ENCODE measurements at places on chromosomes 2 and 18. TPM values are rescaled to one million over a fixed set of nuclear protein-coding genes. Genes with fewer than 3 reads are reported as not detected.
A peak's percentile ranks its signal among the peaks of the same experiment; 100 is the strongest.

The PSD4 gene
- 25.0 TPM for total RNA-seq

The OTOF gene
- total RNA-seq, result not detected

The MAP2 gene
- total RNA-seq, result 8.2 TPM

The SPP2 gene
- not detected for total RNA-seq

The FBXO41 gene
- total RNA-seq, result 1.6 TPM

The TTC39C gene
- total RNA-seq, result 16.0 TPM

The ZSWIM2 gene
- not detected for total RNA-seq

The METTL21A gene
- 11.6 TPM for total RNA-seq

The TYMS gene
- 5.5 TPM for total RNA-seq

The LANCL1 gene
- 19.5 TPM for total RNA-seq

The TUBB8B gene
- not detected for total RNA-seq

The PROKR1 gene
- not detected for total RNA-seq

GRCh38 chr2:130831356-130831755, 5.4 kb upstream of the ARHGEF4 start:
- DNase-seq, result no peak

DNA sequence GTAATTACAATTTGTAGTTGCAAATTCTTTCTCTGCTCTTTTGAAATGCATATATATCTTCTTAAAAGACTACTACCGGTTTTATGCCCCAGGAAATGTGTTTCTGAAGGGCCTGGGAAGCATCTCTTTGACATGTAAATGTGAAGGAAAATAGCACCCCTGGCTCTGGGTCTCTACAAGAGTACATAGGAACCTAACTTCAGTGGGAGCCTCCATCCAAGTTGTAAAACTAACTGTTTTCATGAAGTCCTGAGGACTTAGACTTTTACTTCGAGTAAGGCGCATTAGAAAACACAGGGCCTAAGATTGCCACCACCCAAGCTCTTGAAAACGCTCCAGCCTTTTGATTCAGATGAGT, 99.4 kb downstream of the CBLN2 start:
- DNase-seq, result no peak

DNA sequence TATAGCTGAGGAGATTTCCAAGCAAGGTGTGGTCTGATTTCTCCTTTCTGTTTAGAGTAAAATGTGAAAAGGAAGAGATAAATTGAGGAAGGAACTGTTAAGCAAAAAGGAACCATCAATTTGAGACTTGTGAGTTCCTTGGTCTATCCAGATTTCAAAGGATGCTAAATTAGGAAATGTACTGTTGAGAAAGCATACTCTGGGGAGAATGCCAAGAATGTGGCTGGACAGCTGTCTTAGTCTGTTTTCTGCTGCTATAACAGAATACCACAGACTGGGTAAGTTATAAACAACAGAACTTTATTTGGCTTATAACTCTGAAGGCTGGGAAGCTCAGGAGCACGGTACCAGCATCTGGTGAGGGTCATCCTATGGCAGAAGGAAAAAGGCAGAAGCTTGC, 1097.2 kb downstream of the TDRD15 start:
- no peak for DNase-seq

GRCh38 chr2:98892871-98893270, 43.2 kb downstream of the CRACDL start:
- no peak for DNase-seq

GRCh38 chr2:94984964-94985575, 40.4 kb upstream of the MAL start:
- peak; percentile 10 for DNase-seq

DNA sequence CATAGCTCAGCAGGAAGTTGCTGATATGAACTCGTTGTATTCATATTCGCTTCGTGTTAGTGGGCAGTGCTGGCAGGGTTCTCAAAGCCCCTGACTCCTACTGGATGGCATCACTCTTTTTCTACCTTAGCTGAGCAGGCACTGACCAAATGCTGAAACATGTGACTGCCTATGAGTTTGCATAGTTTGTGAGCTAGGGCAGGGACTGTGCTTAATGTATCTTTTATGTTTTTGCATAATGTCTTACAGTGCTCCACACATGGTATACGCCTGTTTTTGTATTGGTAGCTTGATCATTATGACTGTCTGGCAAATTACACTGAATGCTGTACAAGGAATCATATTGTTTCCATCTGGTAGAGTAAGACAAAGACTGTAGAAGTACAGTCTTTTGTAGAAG, 305.3 kb downstream of the PARD3B start:
- DNase-seq, result peak; percentile 25

GRCh38 chr2:179305125-179305524, 40.5 kb upstream of the SESTD1 start:
- no peak for DNase-seq

GRCh38 chr2:221999717-222000116, 299.1 kb downstream of the PAX3 start:
- DNase-seq, result peak; percentile 10

GRCh38 chr2:132623096-132623839, 46.7 kb downstream of the LYPD1 start:
- peak; percentile 44 for DNase-seq

GRCh38 chr2:240997141-240997855, 1.1 kb upstream of the SNED1 start:
- no peak for DNase-seq

DNA sequence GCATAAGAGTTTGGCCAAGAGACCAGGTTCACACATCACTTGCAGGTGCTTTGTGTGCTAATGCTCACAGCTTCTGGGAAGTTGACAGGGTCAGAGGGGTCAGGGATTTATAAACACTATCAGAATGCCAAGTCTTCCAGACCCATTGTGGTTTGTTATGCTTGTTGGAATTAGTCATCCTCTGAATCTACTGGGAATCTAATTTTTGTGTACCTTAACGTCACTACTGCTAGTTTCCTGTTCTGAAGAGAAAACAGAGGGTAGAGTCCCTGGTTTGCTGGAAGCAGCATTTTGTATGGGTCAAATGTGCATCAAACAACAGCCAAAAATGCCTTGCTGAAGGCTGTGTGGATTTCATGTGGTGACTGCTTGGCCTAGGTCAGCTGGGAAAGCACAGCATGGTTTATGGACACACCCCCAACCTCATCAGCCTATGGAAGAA, 33.3 kb downstream of the ANTXR1 start:
- DNase-seq, result peak; percentile 72

- DNase-seq, result no peak
These were observed 31.9 kb upstream of the AFTPH start for GRCh38 chr2:64492272-64492671.

DNA sequence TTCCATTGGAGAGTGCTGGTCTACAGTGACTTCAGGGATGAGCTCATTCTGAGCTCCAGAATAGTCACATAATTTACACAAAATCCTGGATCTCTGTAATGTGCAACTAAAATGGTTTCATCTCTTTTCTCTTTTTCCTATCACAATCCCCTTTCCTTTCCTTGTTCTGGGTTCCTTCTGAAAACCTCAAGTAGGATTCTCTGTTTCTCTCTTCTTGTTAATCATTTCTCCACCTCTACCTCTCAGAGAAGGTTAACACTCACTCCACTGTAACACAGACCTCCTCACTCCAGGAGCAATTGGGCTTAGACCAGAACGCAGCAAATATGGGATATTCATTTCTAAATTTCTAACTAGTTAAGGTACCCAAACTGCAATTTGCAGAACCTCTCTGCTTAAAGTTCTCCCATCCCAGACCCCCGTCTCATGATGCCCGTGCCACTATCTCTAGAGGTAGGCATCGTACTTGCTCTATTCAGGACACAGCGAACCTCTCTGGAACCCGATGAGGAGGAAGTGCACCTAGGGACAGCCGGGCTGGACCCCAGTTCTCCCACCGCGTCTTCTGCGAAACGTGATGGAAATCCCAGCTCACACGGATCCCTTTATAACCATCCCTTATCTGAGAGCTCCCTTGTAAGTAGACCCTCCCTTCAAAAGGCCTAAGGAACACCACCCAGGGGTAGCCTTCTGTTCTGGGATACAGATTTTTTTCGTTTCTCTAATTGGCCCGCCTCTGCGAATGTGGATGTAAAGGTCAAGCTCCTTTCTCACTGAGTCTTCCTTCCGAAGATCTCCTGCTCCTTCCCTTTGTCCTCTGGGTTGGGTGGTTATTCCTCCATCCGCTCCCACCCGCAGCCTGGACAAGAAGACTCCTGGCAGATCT, 1.3 kb downstream of the FOXI3 start:
- no peak for DNase-seq

- DNase-seq, result peak; percentile 54
These were observed 14.2 kb downstream of the SCN9A start for GRCh38 chr2:166361351-166362153.

DNA sequence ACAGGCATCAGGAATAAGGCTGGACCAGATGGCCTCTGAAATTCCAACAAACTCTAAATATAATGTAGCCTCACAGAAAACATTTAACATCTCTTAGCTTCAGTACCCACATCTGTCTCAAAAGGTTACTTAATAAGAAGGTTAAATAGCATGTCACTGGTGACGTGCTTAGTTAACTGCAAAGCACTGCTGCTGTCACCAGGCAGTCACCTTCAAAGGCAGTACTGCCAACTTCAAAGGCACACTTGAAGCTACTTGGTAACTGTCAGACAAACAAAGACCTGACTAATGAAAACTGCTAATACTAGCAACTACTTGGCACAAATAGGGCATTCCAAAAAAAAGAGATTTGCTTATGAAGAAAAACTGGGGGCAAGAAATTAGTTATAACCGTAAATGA, 36.2 kb downstream of the EPG5 start:
- no peak for DNase-seq

- peak; percentile 58 for DNase-seq
These were observed 7.2 kb upstream of the PROC start for GRCh38 chr2:127410871-127411652.

DNA sequence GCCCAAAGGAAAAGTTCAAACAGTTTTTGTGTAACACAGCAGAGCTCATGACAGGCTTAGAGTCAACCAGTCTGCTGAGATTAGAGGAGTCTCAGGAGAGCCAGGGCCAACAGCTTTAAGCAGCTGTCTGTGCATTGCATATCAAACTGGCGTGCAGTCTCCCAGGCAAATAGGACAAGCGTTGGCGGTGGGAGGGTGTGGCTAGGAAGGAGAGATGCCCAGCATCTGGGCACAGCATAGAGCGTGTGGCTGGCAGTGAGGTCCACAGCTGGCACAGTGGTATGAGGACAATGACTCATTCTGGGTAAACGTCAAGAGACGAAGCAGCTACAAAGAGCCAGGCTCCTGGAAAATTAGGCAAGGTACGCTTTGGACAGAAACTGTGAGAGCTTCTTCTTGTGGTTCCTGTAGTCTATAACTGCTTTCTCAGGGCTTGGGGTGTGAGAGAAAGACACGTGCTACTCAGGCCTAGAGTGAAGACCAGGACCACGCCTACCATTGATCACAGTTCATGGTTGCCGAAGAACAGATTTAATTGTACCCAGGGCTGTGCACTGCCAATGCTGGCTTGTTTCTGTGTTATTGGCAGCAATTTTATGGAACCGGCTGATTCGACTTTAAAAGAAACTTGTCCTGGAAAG, 14.8 kb downstream of the ZAP70 start:
- peak; percentile 52 for DNase-seq

GRCh38 chr2:64322433-64322832, 131.5 kb upstream of the LGALSL start:
- no peak for DNase-seq

- DNase-seq, result no peak
These were observed 27.0 kb downstream of the FHL2 start for GRCh38 chr2:105371810-105372209.

DNA sequence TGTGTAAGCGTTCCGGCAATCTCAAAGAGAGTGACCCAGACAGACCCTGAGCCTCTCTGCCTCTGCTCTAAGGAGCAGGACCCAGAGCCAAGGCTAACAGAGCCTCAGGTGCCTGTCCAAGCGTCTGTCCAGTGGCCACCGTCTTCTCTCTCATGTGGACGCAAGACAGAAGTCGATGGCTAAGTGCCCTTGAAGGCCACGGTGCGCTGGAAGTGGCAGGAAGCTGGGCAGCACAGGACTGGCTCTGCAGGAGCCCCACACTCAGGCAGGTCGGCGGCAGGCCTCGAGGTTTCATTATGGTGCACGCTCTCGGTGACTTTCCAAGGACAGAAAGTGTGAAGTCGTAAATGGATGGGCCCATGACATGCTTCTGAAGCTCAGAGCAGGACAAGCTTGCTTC, 49.1 kb downstream of the HDAC4 start:
- no peak for DNase-seq

DNA sequence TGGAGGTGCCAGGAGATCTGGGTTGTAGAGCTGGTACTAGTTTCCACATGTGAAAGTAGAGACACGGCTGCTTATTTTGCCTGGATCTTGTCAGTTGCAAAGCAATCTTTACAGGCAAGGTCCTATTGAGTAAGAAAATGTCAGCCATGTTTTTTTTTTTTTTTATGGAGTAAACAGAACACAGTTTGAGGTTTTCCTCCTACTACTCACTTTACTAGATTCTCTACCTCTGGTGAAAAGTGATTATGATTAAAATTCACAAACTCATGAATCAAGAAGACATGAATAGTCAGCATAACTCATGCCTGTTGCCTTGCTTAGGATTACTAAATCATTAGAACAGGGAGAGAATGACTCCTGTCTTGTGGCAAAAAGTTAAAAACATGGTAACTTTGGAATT, 70.1 kb upstream of the PNPT1 start:
- DNase-seq, result peak; percentile 30

GRCh38 chr2:108612514-108613183, 78.4 kb downstream of the LIMS1 start:
- DNase-seq, result peak; percentile 95

DNA sequence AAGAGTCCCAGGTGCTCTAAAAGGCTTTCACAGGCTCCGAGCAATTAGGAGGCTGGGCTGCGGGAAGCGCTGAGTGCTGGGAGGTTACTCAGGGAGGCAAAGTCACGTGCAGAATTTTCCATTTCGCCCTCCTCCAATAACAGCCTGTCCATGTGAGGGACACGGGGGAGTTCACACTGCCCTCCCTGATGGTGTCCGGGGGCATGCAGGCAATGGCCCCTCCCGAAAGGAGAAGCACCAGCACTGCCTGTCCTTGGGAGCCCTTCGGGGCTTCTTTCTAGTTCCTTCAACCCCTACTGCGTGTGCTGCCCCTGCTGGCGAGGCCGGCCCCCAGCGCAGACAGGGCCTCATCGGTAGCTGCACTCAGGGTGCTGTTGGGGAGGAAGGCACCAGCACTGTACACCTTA, 63.1 kb upstream of the HPCAL1 start:
- no peak for DNase-seq

Measured in bronchial epithelial cell (primary cell).